ENCODE measurements at places on chromosomes 5 and 9. TPM values are rescaled to one million over a fixed set of nuclear protein-coding genes. Genes with fewer than 3 reads are reported as not detected.

- peaks cover 8% of the 10 kb centered on the region for H3K4me1 ChIP-seq
- peak; percentile 42 for DNase-seq
- H3K27ac ChIP-seq, result no peak overlapping the region
- no peaks in the 10 kb centered on the region for H3K27me3 ChIP-seq
Observed at GRCh38 chr5:135429301-135430134, 17.6 kb downstream of the DCANP1 start.

DNA sequence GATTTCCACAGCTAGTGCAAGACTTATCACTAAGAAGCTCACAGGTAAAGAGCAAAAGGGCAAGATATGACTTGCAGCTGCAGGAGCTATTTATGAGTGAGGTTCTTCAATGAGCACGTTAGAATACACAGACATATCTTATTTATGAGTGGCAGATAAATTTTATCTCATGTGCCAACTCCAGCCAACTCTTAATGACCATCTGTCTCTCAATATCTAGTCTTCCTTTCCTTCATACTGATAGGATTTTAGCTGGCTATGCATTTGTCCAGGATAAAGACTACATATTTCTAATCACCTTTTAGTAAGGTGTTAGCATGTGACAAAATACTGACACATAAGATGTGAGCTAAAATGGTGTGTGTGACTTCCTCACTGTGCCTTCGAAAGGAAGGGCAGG lies 304.5 kb downstream of the TRPM3 start:
- no peak for DNase-seq
- H3K27ac ChIP-seq, result no peak overlapping the region
- no peaks in the 10 kb centered on the region for H3K27me3 ChIP-seq
- H3K4me1 ChIP-seq, result no peaks in the 10 kb centered on the region

DNA sequence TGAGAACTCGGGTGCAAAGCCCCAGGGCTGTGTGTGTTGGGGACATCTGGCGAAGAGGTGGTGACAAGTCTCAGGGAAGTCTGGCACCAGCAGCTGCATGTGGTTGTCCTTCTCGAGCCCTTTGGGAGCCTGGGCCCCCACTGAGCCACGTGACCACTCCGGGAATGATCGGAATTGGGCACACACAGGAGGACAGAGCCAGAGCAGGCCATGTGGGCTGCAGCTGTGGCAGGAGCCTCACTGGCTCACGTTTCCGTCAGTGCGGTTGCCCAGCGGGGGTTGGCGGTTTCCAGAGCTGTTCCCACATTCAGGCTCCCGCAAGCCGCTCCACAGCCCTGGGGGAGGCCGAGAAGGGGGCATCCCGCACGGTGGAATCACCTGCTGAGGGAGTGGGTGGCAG lies 6.8 kb upstream of the CEL start:
- H3K4me3 ChIP-seq, result no peak overlapping the region
- no peaks in the 10 kb centered on the region for H3K4me1 ChIP-seq
- no peak overlapping the region for H3K27ac ChIP-seq

Gene OTULINL
- total RNA-seq, result 0.17 TPM

All from fibroblast of lung (primary cell).